ENCODE measurements at places on chromosomes 16 and 17. TPM values are rescaled to one million over a fixed set of nuclear protein-coding genes. Genes with fewer than 3 reads are reported as not detected.

DNA sequence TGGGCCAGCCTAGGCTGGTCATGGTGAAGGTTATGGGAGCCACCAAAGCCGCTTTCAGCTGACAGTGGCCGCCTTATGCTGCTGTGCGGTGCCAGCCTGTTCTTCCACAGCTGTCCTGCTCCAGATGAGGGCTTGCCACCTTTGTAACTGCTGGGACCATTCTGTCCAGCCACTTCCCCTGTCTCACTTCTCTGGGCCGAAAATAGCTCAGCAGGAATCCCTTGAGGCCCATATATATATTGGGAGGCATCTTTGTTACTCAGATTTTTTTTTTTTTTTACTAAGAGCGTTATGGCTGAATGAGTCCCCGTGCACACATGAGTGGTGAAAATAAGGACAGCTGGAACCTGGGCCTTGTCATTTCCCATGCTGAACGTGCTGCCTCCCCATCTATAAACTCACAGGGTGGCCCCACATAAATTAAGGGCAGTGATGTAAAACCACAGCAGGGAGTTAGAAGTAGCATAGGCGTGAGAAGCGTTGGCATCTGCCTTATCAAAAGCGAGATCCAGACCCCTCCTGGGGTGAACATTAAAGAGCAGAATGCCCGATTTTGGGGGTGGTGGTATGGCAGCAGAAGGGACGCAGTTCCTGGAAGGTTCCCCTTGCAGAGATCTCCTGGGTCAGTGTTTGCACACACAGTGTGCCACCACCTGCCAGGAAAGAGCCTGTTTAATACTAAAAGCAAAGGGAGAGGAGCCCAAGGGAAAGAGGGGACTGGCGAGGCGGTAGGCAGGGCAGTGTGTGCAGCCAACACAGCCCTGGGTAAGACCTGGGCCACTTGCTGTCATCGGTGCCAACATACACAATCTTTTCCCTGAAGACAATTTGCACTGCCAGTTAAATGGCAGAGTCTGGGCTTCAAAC is 57.8 kb downstream of the USP43 start:
- H3K36me3 ChIP-seq: no peaks in the 10 kb centered on the region
- no peak for DNase-seq
- H3K4me1 ChIP-seq: no peaks in the 10 kb centered on the region
- no peaks in the 10 kb centered on the region for H3K27me3 ChIP-seq

Gene TBC1D26
- total RNA-seq: 0.09 TPM

DNA sequence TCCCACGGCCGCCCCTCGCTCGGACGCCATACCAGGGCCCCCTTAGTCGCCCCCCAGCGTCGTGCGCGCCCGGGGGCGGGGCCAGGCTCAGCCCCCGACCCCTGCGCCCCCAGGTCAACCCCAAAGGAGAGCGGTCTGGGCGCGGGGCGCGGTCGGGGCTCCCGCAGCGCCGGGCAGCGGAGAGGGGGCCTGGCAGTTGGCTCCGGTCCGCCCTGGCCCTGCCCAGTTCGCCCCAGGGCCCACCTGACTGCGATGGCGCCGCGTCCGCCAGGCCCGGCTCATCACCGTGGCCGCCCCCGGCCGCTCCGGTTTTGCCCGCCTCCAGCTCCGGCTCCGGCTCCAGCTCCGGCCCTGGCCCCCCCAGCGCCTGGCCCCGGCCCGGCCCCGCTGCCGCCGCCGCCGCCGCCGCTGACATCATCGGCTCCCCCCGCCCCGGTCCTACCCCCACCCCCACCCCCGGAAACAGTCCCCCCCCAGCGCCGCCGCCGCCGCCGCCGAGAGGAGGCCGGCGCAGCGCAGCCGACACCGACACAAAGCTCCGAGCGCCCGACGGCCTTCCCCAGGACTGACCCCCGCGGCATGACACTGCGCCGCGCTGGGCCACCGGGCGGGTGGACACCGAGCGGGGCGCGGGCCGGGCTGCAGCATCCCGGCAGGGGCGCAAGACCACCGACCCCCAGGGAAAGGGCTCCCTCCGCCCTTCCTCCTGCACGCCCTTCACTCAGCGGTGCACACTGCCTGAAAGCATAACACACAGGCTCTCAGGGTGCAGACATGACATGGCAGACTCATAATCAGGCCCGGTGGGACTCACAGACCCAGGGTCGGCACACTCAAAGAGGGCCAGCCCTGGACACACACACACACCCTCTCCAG is at the start of gene ZBTB4:
ZBTB4 (minus strand) TSS at position 419 of the 876 bp plus-strand sequence. CDS start 12,830 bp downstream, outside the sequence.
- H3K27me3 ChIP-seq: no peaks in the 10 kb centered on the region
- H3K4me1 ChIP-seq: peaks cover 23% of the 10 kb centered on the region
- H3K27ac ChIP-seq: peak within 1 kb of the TSS; percentile 91
- H3K36me3 ChIP-seq: peaks cover 2% of the 10 kb centered on the region

- no peak overlapping the region for H3K27ac ChIP-seq
- peaks cover 3% of the 10 kb centered on the region for H3K36me3 ChIP-seq
- H3K27me3 ChIP-seq: no peaks in the 10 kb centered on the region
Observed at GRCh38 chr17:37103231-37103630, 154.5 kb downstream of the AATF start.

DNA sequence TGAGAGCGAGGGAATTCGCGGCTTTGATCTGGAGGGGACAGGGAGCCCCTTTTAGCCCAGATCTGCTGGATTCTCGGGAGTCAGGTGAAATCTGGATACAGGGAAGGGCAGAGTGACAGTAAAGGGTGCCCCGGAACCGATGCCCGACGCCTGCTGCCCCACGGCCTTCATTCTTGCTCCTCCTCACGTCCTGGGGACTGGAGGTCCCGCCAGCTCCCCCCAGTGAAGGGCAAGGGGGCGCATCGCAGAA is 596 bp downstream of the OR1F1 start:
- no peak for DNase-seq
- H3K36me3 ChIP-seq: no peaks in the 10 kb centered on the region
- peaks cover 79% of the 10 kb centered on the region for H3K27me3 ChIP-seq
- H3K4me1 ChIP-seq: no peaks in the 10 kb centered on the region
- no peak overlapping the region for H3K4me3 ChIP-seq
- no peak overlapping the region for H3K27ac ChIP-seq

- no peaks in the 10 kb centered on the region for H3K4me1 ChIP-seq
- H3K27ac ChIP-seq: no peak overlapping the region
- H3K27me3 ChIP-seq: no peaks in the 10 kb centered on the region
- no peak for DNase-seq
Observed at GRCh38 chr16:55048745-55049144, 118.1 kb downstream of the IRX5 start.

- H3K27me3 ChIP-seq: no peaks in the 10 kb centered on the region
- H3K36me3 ChIP-seq: no peaks in the 10 kb centered on the region
- no peak for DNase-seq
- no peak overlapping the region for H3K4me3 ChIP-seq
Observed at GRCh38 chr16:85449885-85450245, 163.3 kb upstream of the GSE1 start.
